CD8-positive, alpha-beta memory T cell (primary cell): ENCODE measurements at places on chromosomes 2 and 18.

- DNase-seq = no peak
Observed at GRCh38 chr2:227183657-227184367, 19.4 kb downstream of the COL4A3 start.

DNA sequence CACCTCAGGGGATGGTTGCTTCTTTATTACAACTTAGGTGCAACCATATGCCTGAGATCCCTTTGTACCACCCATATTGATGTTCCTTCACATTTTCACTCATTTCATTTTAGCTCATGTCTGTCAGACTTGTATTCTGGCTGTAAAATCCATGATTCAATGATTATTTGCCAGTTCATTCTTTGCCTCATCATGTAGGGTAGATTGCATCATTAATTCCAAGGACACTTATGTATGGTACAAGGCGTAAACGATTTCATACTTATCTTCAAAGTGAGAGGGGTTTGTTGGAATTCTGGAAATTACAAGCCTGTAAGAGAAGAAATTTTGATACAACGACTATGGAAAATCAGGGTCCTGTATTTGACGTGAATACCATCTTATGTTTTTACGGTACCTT is 685.0 kb upstream of the FANCL start:
- DNase-seq = no peak

- DNase-seq = no peak
Observed at GRCh38 chr2:129437725-129438124, 541.7 kb upstream of the RAB6C start.

GRCh38 chr2:186724736-186725135 is 30.9 kb downstream of the FAM171B start:
- DNase-seq = no peak

DNA sequence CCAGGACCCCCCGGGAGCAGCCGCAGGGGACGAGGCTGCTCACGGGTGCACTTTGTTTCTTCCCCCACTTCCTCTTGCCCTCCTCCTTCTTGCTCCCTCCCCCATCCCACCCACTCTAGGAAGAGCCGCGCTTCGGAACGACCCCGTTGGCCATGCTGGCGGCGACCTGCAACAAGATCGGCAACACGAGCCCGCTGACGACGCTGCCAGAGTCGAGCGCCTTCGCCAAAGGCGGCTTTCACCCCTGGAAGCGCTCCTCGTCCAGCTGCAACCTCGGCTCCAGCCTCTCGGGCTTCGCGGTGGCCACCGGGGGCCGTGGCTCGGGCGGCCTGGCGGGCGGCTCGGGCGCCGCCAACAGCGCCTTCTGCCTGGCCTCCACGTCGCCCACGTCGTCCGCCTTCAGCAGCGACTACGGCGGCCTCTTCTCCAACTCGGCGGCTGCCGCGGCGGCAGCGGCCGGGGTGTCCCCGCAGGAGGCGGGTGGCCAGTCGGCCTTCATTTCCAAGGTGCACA is 1.3 kb downstream of the SP9 start:
- DNase-seq = no peak

DNA sequence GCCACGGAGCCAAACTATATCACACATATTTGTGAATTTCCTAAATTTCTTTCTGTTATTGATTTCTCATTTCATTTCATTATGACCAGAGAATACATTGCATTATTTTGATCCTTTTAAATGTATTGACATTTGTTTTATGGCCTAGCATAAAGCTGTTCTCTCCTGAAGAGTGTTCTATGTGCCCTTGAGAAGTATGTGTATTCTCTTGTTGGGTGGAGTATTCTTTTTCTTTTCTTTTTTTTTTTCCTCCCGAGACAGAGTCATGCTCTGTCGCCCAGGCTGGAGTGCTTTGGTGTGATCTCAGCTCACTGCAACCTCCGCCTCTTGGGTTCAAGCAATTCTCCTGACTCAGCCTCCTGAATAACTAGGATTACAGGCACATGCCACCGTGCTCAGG is 5.2 kb downstream of the HAUS1 start:
- DNase-seq = no peak

GRCh38 chr18:42893977-42894376 is 221.5 kb downstream of the RIT2 start:
- DNase-seq = no peak

DNA sequence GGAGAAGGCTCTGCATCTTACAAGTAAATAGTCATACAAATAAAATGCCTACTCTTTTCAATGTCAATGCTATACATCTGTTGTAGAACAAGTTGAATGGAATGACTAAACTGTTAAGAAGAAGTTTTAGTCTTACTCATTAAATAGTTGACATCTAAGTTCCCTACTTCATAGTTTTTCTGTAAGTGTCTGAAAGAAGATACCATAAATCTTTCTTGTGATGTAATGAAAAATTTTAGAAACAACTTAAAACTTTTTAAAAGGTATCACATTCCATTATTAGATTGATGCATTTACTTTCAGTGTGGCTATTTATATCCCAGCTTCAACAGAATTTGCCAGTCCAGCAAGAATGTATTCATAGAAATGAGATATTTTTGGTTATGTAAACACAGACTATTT is 185.2 kb upstream of the EPC2 start:
- no peak for DNase-seq

GRCh38 chr18:74510770-74511095 is 14.6 kb downstream of the CNDP2 start:
- DNase-seq = no peak
